ENCODE measurements at places on chromosomes 1 and 21.

GRCh38 chr1:195082183-195082582 is 1526.1 kb downstream of the KCNT2 start:
- no peak for DNase-seq

DNA sequence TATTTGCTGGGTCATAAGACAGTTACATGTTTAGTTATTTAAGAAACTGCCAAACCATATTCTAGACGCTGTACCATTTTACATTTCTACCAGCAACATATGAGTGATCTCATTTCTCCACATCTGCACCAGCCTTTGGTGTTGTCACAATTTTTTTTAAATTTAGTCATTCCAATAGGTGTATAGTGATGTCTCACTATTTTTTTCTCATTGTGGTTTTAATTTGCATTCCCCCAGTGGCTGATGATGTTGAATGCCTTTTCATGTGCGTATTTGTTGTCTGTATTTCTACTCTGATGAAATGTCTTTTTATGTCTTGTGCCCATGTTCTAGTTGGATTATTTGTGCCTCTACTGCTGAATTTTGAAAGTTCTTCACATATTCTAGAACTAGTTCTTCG is 38.4 kb downstream of the NFASC start:
- DNase-seq = no peak

DNA sequence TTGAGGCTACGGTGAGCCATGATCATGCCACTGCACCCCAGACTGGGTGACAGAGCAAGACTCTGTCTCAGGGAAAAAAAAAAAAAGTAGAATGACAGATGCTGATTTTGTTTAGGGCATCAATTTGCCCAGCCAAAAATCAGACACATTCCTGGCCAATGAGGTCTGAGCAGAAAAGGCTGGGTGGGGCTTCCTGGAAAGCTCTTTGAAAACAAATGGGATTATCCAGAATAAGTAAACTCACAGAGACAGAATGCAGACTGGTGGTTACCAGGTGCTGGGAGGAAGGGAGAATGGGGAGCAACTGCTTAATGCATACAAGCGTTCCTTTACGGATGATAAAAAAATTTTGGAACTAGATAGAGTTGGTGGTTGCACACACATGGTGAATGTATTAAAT is 10.1 kb upstream of the CITED4 start:
- DNase-seq = no peak

GRCh38 chr1:220894025-220894923 is 15.0 kb downstream of the HLX start:
- no peak for DNase-seq

- DNase-seq = no peak
These were observed 16.7 kb upstream of the PRDM15 start for GRCh38 chr21:41895643-41896493.

DNA sequence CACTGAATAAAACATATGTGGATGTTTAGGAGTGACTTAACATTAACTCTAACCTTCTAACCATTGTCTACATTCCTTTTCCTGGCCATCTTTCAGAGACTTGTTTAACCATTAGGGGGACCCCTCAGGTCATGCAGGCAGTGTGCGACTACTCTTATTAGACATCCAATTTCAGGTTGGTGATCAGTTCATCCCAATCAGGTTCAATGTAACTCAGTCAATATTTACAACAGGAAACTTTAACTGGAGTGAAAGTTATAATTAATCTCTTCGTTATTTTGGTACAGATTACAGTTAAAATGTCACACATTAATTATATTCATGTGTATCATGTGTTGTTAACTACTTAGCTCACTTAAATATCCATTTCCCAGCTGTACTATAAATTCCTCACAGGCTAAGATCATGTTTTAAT is 68.8 kb upstream of the RGS1 start:
- no peak for DNase-seq

DNA sequence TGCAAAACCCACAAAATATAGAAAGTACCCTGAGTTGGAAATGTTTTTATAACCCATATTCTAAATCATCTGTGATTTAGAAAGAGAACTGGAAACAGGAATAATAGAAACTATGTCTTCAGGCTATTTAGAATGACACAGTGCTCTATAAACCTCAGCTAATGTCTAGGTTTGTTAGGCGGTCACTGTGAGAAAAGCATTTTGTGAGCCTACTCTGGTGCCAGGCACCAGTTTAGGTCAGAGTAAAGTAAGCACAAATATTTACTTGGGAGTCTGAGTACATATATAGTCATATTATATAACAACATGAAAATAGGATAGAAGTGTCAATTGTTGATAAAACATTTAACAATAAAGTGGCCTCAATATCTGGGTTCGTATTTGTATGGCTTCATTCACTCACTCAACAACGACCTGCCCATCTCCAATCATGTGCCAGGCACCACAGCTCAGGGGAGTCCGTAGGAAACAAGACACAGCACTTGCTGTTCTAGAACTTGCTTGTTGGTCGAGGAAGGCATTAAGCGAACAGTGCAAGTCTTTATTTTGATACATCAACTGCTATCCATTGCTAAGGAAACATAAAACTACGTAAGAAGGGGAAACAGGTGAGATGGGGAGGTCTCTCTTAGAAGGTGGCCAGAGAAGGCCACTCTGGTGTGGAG is 37.2 kb downstream of the GNB1 start:
- DNase-seq = no peak

DNA sequence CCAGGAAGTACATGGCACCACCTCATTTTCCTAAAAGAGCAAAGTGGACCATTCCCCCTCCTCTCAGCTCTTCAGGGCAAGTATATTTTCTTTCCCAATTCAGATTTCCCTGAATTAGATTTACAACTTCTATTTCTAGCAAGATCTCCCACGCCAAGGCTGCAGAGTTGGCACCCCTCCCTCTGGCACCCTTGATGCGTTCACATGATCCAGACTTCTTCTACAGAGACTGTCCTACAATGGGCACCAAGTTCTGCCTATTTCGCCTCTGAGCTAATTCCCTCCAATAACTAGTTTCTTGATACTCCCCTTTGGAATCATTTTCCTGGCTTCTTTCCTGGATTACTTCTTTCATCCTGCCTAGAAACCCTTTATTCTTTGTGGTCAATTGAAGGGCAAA is 122.0 kb downstream of the CDC7 start:
- DNase-seq = no peak

DNA sequence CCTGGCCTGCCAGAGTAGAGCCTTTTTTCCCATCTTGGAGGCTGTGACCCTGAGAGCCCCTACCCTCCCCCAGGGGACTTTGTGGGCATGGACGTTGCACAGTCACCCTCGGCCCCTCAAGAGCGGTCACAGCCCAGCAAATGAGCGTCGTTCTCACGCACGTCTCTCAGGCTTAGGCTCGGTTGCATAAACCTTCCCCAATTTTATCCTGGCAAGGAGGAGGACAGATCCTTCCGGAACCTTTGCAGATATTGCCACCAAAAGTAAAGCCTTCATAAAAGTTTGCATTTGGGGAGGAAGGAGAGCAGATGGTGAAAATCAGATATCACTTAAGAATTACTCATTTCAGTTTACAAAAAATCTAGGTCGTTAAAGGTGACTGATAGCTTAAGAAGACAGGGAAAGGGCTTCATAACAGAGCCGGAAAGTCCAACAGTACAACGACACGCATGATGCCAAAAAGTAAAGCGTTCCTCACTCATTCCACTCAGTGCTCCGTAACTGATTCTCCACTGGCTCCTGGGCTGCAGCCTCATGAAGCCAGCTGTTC is 29.3 kb downstream of the PDE9A start:
- no peak for DNase-seq

- DNase-seq = no peak
These were observed 29.6 kb upstream of the ZNF326 start for GRCh38 chr1:89965193-89965768.

DNA sequence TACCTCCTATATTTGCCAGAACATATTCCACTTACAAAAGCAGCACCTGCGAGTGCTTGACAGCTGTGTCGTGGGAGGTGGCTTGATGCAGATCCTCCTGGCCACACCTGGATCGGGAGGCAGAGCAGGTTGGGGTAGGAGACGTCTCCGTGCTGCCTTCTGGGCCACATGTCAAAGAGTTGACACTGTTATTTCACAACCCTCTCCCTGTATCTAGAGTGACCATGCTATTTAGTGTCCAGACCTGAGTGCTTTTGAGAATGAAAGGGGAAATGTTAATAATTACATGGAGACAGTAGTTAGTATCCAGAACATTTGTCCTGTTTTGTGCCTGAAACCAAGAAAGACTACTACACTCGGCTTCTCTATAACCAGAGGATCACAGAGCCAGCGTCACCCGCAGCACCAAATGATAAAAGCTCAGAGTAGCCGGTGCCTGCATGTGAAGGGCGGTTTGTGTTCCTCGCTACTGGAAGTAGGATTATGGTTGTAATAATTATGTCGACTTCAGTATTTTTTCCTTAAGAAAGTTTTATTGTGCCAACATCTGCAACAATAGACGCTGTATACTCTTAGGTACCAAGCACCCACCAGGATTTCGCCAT is 77.1 kb downstream of the GALNT2 start:
- no peak for DNase-seq

DNA sequence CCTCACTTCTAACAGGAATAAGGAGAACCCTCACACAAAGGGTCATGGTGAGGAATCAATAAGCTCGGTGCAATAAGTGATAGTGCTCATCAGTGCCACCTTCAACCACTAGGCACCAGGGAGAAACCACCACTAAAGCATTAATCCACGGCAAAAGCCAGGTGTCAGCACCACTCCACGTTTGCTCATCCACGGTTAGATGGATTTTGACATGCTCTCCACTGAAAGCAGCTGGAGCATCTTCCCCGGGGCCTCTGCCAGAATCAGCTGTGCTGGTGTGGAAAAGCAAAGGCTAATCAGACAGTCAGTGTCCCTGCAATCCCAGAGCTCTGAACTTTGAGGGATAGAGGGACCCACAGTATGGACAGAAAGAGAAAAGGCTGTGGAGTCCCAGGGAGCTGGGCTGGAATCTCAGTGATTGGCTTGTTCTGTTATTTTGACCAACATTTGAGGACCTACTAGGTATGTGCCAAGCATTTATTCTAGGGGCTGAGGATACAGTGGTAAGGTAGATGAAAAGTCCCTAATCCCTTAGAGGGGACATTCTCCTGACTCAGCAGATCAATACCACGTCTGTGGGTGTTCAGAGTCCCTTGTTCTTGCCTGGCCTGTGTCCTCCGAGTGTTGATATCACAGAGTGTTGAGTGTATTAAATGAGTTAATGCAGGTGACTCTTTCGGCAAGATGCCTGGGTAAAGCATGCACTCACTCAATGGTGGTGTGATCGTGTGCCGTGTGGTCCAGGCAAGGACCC is 41.3 kb downstream of the FHAD1 start:
- DNase-seq = no peak

GRCh38 chr1:22912311-22912710 is 60.4 kb downstream of the LACTBL1 start:
- no peak for DNase-seq

GRCh38 chr1:1538989-1539309 is 1.5 kb downstream of the TMEM240 start:
- DNase-seq = no peak

- DNase-seq = no peak
These were observed 145.5 kb downstream of the ETS2 start for GRCh38 chr21:38951095-38951730.

DNA sequence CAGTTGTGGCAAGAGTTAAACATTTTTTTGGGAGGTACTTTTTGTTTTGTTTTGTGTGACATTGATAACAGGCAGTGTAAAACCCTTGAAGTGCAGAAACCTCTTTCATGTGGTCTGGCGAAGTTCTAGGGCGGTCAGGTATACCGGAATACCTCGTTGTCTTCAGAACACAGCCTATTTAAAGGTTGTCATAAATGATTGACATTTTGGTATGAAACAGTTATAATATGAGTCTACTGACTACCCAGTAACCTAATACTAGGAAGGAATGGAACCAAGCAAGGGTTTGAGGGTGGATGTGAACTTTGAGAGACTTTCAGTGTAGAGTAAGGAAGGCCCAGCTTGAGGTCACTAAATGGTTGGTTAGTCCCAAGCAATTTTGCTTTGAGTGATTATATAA is 40.5 kb downstream of the PATJ start:
- peak; percentile 6 for DNase-seq

DNA sequence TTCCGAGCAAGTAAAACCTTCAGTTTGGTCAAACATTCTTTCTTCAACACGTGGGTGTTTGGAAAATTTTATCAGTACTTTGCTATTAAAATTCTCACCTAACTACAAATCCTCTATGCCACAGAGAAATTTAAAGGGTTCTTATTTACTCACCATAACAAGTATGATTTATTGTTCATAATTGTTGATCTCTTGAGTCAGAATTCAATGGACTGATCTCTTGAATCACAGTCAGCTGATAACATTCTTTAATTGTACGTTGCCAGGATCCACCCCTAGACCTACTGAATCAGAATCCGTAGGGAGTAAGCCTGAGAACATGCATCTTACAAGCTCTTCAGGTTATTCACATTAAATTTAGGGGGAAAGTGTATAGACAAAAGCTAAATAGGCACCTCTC is 51.2 kb downstream of the DIPK1A start:
- no peak for DNase-seq

DNA sequence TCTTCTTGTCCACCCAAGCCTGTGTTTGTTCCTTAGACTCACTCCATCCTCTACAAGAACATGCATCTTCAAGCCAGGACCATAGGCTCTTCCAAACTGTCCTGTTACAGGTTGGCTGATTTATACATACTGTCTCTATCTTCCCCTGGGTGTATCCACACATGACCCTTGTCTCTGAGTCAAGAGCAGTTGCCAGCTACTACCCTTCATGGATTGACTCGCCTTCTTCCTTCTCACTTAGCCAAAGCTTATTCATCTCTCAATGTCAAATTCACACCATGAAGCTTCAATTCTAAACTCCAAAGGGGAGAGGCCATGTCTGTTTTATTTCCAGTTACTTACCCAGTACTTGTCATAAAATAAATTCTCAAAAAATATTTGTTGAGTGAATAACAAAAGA is 64.1 kb upstream of the CACHD1 start:
- no peak for DNase-seq
